ENCODE measurements at places on chromosomes 13 and 19. TPM values are rescaled to one million over a fixed set of nuclear protein-coding genes. Genes with fewer than 3 reads are reported as not detected.

Gene AKAP8
- 17.7 TPM for total RNA-seq

Gene RNF113B
- not detected for total RNA-seq

Gene FCAR
- total RNA-seq = not detected

Gene CLDN10
- not detected for total RNA-seq

Gene TNFSF9
- total RNA-seq = 1.3 TPM

Gene LILRB5
- total RNA-seq = under 0.01 TPM

Gene SRRM5
- total RNA-seq = 0.17 TPM

Gene KCNJ14
- total RNA-seq = 1.2 TPM

Gene AZU1
- not detected for total RNA-seq

Gene PNMA8B
- total RNA-seq = 2.8 TPM

Gene KLK2
- total RNA-seq = not detected

Gene HRC
- not detected for total RNA-seq

Gene EGLN2
- total RNA-seq = 153 TPM

Gene RGS9BP
- total RNA-seq = 0.83 TPM

Gene LMTK3
- total RNA-seq = 0.15 TPM

Gene CPAMD8
- 3.5 TPM for total RNA-seq

Gene YJEFN3
- 0.33 TPM for total RNA-seq

Gene MBD3L2
- not detected for total RNA-seq

Gene BEST2
- not detected for total RNA-seq

Gene ZNF763
- total RNA-seq = 2.2 TPM

Gene SIGLEC8
- not detected for total RNA-seq

Gene CA11
- total RNA-seq = 1.6 TPM

Gene RXFP2
- total RNA-seq = not detected

Gene CCDC8
- total RNA-seq = 34.2 TPM

Measured in smooth muscle cell of trachea (primary cell).